ENCODE measurements at places on chromosomes 7 and 10.
A peak's percentile ranks its signal among the peaks of the same experiment; 100 is the strongest.

GRCh38 chr10:85946713-85947326, 419.8 kb downstream of the GRID1 start:
- DNase-seq, result no peak

DNA sequence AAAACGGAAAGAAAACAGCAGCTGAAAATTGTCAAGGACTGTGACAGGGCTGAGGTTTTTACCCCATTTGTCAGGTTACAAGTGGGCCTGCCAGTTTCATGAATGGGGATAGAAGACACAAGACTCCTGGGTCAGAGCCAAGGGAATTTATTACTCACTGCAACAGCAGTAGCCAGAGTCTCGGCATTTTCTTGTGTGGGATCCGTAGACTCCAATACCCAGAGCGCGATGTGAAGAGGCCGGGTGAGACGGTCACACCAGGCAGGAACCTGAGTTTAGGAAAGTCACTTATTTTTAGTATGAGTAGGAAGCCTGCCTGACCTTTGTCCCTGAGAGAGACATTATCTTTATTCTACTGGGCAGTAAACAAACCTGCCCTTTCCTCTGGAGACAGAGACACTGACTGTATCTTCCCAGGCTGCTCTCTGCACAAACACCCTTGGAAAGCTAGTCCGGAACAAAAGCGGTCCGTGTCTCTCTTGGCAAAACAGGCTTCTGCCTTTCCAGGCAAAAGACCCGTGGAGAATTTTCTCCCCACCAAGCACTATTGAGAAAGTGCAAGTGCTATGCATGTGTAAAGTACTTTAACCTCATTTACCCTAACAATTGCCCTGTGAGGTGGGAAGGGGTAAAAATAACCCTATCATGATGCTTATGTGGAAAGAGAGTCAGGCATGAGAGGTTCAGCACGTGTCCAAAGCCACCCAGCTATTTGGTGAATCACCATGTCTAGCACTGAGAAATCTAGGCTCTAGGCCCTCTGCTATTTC, 58.4 kb downstream of the JCAD start:
- DNase-seq, result no peak

- no peak for DNase-seq
Measured at GRCh38 chr7:155881471-155882350, 69.4 kb upstream of the SHH start.

- no peak for DNase-seq
Measured at GRCh38 chr7:155665957-155666287, 21.5 kb downstream of the RBM33 start.

GRCh38 chr10:85642421-85643170, 724.0 kb downstream of the GRID1 start:
- no peak for DNase-seq

GRCh38 chr10:111087968-111088505, 11.2 kb downstream of the ADRA2A start:
- DNase-seq, result no peak

- DNase-seq, result peak; percentile 44
Measured at GRCh38 chr7:30276203-30276900, 8.0 kb upstream of the ZNRF2 start.

GRCh38 chr10:93967756-93968155, 26.0 kb upstream of the PLCE1 start:
- no peak for DNase-seq

DNA sequence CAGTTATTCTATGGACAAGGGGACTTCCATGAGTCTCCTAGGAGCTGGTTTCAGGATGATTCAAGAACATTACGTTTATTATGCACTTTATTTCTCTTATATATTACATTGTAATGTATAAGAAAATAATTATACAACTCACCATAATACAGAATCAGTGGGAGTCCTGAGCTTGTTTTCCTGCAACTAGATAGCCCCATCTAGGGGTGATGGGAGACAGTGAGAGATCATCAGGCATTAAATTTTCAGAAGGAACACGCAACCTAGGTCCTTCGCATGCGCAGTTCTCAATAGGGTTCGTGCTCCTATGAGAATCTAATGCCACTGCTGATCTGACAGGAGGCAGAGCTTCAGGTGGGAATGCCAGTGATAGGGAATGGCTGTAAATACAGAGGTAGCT, 137.9 kb downstream of the ANKRD30A start:
- DNase-seq, result no peak

GRCh38 chr10:119526621-119527592, 15.6 kb downstream of the RGS10 start:
- no peak for DNase-seq

- DNase-seq, result no peak
Measured at GRCh38 chr10:75117995-75118394, 6.5 kb downstream of the SAMD8 start.

DNA sequence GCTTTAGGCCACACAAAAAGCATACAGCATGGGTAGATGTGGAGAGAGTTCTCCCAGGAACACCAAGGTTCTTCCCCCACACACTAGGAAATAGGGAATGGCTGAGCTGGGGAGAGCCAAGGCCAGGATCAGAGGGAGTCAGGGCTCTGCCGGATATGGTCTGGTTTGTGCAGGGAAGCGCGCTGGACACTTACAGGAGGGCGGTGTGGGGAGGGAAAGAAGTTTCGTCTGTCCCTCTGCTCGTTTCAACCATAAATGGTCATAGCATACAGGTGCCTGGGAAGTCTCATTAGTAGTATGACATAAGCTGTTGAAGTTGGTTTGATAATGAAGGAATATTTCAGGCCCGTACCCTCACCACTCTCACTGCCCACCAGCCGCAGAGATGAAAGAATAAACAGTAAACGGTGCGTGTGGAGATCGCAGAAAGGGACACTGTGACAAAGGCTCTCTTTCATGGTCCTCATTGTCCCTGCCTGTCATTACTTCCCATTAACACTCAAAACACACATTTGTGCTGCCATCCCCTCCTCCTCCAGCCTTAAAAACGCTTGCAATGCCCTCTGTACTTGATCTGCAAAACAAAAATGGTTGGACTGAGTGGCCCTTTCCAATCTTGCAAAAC, 207.2 kb downstream of the CELF2 start:
- no peak for DNase-seq

- peak; percentile 48 for DNase-seq
Measured at GRCh38 chr7:8134089-8134733, 127.8 kb downstream of the ICA1 start.

GRCh38 chr10:112973805-112974204, 23.8 kb downstream of the TCF7L2 start:
- DNase-seq, result no peak

DNA sequence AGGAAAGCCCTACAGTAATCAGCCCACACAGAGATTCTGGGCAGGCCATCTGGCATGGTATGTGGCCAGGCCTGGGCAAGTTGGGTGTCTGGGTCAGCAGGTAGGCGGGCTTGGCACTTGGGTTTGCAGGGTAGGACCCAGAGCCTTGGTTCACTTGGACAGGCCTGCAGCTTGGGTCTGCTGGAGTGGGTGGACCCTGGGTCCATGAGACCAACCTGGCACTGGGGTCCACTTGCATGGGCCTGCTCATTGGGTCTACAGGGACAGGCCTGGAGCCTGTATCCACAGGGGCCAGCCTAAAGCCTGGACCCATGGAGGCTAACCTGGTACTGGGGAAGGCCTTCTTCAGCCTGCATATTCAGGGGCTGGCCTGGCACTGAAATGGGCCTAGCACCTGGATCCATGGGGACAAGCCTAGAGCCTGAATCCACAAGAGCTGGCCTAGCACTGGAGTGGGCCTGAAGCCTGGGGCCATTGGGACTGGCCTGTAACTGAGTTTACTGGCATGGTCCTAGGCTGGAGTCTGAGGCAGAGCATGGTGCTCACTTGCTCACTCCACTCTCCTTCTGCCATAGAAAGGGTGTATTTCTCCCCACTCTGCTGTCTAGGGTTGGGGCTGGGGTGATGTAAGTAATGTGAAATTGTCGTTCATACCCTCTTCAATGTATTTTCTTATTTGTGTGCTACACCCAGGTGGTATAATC, 315.0 kb downstream of the AHR start:
- no peak for DNase-seq

DNA sequence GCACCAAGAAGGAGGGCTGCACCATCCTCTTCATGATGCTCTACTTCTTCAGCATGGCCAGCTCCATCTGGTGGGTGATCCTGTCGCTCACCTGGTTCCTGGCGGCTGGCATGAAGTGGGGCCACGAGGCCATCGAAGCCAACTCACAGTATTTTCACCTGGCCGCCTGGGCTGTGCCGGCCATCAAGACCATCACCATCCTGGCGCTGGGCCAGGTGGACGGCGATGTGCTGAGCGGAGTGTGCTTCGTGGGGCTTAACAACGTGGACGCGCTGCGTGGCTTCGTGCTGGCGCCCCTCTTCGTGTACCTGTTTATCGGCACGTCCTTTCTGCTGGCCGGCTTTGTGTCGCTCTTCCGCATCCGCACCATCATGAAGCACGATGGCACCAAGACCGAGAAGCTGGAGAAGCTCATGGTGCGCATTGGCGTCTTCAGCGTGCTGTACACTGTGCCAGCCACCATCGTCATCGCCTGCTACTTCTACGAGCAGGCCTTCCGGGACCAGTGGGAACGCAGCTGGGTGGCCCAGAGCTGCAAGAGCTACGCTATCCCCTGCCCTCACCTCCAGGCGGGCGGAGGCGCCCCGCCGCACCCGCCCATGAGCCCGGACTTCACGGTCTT, 1.9 kb downstream of the FZD1 start:
- no peak for DNase-seq

- no peak for DNase-seq
Measured at GRCh38 chr10:113118882-113119281, 168.8 kb downstream of the TCF7L2 start.

DNA sequence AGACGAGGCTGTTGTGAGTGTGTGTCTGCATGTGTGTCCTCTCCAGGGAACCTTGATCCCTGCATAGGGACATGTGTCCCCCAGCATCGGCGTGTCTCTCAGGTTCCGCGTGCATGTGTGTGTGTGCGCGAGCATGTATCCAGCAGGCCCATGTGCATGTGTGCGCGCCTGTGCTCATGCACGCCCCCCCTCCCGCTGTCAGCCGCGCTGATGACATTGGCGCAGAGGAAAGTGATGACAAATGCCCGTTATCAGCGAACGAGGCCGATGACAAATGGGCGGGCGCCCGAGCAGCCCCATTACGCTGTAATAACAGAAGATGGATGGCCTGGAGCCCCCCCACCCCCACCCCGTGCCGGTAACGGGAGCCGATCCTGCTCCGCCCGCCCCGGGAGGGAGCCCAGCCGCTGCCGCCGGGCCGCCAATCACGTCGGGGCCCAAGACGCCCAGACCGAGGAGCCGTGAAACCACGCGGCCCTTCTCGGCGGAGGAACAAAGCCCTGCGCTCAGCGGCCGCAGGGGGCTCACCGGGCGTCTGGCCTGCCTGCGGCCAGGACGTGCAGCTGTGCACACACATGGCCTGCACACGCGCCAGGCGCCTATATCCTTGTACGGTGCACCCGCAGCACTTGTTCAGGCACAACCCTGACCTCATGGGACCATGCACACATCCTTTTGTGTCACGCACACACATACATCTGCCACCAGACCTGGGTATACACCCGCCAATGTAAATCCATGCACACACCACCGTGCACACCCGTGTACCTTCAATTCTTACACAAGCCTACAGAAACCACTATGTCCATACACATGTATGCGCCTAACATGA, 21.5 kb downstream of the POLL start:
- DNase-seq, result no peak

DNA sequence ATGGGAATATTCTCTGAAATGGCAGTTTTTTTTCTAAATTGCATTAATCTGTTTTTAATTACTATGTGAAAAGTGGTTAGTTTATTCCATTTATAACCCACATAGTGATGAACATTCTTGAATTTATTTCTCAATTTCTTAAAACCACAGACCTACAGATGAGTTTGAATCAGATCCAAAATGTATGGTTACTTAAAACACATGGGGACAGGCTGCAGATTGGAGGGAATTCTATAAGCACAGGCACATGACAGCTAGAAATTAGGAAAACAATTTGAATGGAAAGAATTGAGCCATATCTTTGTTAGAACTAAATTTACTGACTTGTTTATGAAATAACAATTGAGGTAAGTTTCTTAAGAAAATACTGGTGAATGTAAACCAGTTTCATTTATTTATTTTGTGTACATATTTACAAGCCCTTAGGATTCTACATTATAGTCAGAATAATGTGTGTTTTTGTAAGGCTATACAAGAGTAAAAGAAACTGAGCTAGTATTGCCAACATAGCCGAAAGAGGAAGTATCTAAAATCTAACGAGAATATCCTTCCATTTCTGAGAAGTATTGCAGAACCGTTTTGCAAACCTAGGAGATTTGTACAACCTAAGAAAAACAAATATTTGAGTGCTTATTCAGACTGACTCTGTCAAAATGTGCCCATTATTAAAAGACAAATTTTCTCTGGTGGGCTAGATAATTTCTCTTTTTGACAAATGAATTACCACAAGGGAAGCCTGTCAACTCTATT, 434.3 kb upstream of the SEMA3D start:
- no peak for DNase-seq

Measured in CD4-positive, alpha-beta memory T cell (primary cell).